ENCODE measurements at places on chromosomes 1 and 21.
A peak's percentile ranks its signal among the peaks of the same experiment; 100 is the strongest.

GRCh38 chr1:24111996-24112779 lies at the start of gene MYOM3:
Gene MYOM3 (minus strand): TSS chr1:24112135. CDS start chr1:24108636, 3,499 bp downstream.
- peak; percentile 49 for DNase-seq

DNA sequence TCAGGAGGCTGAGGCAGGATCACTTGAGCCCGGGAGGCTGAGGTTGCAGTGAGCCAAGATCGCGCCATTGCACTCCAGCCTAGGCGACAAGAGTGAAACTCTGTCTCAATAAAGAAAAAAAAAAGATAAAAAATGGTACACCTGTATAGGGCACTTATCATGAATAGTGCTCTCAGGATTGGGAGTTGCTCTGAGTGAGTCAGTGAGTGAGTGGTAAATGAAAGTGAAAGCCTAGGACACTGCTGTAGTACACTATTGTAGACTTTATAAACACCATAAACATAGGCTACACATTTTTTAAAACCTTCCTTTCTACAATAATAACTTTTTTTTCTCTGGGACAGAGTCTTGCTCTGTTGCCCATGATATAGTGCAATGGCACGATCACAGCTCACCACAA lies 16.8 kb downstream of the PHTF1 start:
- no peak for DNase-seq

- DNase-seq: peak; percentile 38
Measured at GRCh38 chr21:18951271-18952038, 547.9 kb upstream of the TMPRSS15 start.

DNA sequence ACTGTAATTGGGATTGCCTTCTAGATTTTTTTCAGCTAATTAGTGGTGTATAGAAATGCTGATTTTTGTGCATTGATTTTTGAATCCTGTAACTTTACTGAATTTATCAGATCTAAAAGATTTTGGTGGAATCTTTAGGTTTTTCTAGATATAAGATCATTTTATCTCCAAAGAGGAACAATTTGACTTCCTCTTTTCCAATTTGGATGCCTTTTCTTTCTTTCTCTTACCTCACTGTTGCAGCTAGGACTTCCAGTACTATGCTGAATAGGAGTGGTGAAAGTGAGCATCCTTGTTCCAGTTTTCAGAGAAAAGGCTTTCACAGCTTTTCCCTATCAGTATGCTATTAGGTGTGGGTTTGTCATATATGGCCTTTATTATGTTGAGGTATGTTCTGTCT lies 53.6 kb downstream of the TESK2 start:
- no peak for DNase-seq

DNA sequence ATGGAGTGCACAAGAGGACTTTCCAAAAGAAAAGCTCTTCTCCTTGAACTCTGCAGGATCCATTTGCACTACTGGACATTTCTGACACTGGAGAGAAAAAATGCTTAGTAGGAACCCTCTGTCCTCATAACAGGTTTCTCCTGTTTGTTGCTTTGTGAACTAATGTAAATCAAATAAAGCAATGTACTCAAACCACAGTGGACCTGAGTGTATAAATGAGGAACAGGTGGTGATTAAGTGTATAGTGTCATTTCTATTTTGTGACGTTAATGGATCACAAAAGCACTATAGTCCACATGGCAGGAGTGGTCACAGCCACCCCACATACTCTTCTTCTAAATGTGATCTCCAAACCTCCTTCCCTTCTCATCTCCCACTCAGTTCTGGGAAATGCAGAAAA lies 268.4 kb upstream of the DUSP10 start:
- DNase-seq: no peak

GRCh38 chr1:170680428-170680827 lies 16.5 kb downstream of the PRRX1 start:
- DNase-seq: no peak

GRCh38 chr1:36802018-36802417 lies 232.3 kb downstream of the GRIK3 start:
- DNase-seq: no peak

GRCh38 chr1:237619553-237619952 lies 271.2 kb downstream of the ZP4 start:
- DNase-seq: no peak

- no peak for DNase-seq
Measured at GRCh38 chr1:6080469-6080868, 34.8 kb downstream of the KCNAB2 start.

DNA sequence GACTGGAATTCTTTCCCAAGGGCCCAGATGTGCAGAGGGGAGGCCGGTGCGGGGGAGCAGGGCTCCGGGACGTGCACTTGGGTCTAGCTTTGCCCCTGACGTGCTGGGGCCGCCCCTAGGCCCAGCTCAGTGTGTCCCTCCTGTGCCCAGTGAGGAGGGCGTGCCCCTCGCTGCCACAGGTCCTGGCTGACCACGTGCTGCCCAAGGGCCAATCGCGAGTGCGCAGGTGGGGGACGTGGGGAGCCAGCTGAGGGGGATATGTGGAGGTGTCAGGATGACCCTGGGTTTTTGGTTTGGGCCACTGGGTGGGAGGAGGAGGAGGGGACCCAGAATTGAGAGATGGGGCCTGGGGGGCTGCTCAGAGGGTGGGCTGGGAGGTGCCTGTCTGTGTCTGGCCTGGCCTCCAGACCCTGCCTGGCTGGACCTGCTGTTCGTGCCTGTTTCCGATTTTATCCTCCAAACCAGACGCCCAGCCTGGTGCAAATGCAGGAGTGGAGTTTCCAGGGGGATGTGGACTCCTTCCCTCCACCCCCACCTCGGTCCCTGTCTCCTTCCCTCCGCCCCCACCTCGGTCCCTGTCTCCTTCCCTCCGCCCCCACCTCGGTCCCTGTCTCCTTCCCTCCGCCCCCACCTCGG lies 6.1 kb upstream of the RNF223 start:
- no peak for DNase-seq

DNA sequence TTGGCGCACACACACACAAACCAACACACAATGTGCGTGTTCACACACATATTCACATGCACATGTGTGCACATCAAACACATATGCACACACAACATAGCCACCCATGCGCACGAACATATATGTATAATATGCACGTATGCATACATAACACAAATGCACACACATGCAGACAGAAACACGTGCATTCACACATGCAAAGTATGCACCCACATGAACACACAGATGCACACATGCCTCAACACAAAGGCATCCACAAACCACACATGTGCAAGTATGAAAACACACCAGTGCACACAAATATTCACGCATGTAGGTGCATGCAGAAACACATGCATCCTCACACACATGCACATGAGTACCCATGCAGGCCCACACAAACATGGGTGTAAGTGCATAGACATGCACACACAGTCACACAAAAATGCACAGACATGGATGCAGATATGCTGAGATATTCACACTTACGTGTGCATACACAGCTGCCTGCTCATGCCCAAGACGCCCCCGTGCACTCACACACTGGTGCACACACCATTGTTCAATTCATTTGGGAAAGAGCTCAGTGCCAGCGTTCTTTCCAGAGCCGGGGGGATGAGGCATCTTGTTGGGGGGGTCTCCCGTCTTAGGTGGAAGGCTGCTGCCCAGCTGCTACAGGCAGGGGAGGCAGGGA lies 52.7 kb upstream of the ARHGEF16 start:
- DNase-seq: no peak

All from NCI-H460 (cell line).